Activated gamma-delta T cell treated with Interleukin-2 at 50 U/mL for 16 hours (primary cell): ENCODE measurements at places on chromosomes 1 and 21.
A peak's percentile ranks its signal among the peaks of the same experiment; 100 is the strongest.

- no peak for DNase-seq
These were observed 15.7 kb upstream of the PKP1 start for GRCh38 chr1:201267481-201268229.

- no peak for DNase-seq
These were observed 33.5 kb downstream of the SYF2 start for GRCh38 chr1:25198663-25199252.

GRCh38 chr1:51313961-51314777 is 16.2 kb downstream of the TTC39A start:
- no peak for DNase-seq

DNA sequence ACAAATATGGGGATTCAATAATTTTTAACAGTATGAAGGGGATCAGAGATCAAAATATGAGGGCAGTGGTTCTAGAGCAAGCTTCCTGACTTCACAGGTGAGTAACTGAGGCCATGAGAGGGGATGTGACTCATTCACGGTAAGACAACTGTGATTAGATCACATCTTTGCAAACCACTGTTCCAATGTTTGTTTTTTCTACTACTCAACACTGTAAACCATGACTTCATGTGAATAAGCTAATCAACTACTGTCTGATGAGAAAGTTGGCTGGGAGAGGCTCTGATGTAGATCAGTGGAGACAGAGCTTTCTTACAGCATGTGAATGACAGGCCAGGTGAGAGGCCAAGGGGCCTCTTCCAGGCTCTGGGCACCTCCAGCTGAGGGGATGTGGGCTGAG is 84.7 kb downstream of the BRINP2 start:
- no peak for DNase-seq

DNA sequence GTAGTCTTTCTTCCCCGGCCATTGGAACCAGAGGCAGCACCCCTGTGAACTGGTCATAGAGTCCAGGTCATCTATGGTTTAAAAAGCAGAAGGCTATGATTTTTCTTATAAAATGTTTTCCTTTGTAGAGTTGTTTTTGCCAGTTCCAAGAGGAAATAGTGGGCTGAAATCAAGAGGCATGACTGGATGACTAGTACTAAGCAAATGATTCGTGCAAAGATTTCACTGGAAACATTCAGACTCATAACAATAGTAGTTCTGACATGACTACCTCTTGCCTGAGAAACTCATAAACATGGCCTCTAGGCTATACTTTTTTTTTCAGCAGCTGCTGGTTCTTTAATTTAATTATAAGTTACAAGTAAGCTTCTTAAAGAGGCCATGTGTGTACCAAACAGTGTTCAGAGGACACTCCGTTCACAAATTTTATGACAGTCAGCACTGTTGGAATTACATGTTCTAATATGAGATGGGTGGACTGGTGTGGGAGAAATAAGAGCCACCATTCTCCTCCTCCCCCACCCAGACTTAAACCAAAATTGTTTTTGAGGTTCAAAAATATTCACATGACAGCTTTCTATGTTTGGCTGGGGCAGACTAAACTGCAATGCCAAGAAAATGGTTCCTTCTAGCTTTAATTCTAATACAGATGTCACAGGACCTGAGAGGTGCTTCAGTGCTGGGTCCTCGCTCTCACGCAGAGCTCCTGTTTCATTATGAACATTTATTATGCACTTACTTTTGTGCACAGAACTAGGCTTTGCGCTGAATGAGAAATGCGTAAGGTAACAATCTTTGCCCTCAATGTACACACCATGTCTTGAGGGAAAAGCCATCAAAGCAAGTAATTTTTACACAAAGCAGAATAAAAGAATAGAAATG is 147.5 kb downstream of the ZC3H11B start:
- no peak for DNase-seq

DNA sequence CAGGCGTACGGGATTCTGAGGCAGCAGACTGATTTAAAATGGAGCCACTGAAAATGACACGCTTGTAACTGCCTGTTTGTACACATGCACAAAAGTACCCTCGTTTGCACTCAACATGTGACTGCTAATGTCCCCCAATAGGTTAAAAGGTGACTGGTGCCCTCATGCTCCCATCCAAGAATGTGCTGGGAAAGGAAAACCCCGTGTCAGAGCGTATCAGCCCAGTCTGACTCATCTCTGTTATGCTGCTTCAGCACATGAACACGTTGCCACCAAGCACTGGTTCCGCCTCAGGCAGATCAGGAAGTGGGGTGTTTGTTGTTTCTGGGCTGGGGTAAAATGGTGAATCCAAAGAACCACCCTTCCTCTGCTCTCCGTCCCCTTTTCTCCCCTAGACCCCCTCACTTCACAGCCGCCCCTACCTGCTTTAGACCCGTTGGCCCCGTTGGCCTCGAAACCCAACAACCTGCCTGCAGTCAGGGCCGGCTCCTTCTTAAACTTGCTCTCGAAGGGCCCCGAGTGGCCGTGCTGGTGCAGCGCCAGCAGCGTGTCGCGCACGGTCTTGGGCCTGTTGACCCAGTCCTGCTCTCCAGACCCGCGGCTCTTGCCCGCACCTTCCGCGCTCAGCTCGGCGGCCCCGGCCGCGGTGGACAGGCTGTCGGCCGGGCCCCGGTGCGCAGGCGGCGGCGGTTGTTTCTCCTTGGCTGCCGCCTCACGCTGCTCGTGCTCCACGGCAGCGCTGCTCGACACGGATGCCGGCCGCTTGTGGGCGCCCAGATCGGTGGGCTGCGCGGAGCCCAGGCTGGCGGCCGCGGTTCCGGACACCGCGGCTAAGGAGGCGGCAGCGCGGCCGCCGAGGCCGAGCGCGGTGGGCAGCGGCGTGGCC is 1.7 kb downstream of the IRF2BP2 start:
- peak; percentile 75 for DNase-seq

GRCh38 chr1:71780681-71781080 is 501.7 kb downstream of the NEGR1 start:
- DNase-seq = no peak

DNA sequence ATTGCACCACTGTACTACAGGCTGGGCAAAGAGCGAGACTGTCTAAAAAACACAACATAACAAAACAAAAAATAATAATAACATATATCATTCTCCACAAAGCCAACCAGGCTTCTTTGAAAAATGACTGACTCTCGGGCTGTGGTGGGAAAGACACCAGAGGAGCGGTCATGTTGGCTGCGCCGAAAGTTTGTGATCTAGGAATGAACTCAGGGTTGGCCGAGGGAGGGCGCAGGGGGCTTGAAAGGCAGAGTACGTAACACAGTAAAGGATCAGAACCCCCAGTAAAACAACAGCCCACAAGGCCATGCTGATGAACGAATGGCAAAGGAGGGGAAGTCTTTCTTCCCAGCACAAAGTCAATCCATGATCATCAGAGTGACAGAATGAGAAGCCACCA is 4.7 kb downstream of the SLC35E2B start:
- DNase-seq = no peak

- no peak for DNase-seq
These were observed 19.8 kb upstream of the PRDM16 start for GRCh38 chr1:3049164-3049563.

DNA sequence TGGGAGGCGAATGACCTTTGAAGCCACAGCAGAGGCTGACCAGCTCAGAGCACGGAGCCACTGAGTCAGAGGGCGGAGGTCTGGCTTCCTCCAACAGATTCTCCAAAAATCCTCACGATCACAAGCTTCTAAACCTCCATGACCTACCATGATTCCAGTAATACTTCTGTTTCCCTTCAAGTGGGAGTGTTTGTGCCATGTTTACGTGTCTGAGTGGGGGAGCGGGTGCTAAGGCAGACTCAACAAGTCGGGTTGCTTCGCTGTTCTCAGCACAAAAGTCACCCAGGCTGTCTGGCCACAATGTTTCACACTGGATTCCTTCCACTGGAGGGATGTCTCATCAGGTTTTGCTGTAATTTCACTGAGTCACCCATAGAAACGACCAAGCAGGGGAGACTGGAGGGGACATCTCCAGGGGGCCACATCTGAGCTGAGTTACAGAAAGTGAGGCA is 86.2 kb downstream of the SLC66A1 start:
- DNase-seq = no peak

DNA sequence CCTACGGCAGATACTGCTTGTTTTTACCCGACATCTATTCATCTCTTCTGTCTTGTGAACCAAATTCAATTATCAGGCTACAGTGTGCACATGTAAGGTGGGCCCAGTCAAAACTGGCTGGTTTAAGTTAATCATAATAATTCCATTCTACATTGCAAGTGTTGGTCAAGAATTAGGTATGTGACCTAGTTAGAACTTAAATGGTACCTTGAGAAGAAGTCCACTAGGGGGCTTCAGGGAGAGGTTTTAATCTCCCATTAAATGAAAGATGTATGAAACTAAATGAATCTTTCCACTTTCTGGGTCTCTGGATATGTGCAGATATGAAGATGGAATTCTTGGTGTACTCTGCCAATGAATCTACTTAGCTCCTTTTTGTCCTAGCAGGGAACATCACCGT is 187.1 kb downstream of the CDC42BPA start:
- no peak for DNase-seq

- DNase-seq = no peak
These were observed 14.1 kb downstream of the DDAH1 start for GRCh38 chr1:85450832-85451231.

DNA sequence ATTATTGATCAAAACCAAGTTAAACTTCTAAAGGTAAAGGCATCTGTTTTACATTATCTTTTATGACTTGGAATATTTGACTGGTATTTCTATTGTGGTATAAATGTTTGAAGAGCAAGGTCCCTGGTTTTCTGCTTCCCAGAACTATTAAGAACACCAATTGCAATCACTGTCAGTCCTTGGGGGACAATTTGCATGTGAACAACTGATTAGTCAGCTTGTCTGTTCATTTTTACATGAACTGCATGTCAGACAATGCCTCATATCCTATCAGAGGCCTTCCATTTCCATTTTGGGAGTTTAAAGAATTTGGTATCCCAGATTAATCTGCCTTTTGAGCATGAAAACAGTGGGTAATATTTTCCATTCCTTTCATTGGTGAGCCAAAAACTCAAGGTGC is 654.9 kb upstream of the USP24 start:
- DNase-seq = no peak

- DNase-seq = no peak
These were observed 10.7 kb downstream of the FOXO6 start for GRCh38 chr1:41371630-41372599.

GRCh38 chr21:29390778-29391177 is 92.1 kb downstream of the BACH1 start:
- DNase-seq = no peak

GRCh38 chr1:51666478-51666877 is 49.6 kb downstream of the OSBPL9 start:
- DNase-seq = no peak

DNA sequence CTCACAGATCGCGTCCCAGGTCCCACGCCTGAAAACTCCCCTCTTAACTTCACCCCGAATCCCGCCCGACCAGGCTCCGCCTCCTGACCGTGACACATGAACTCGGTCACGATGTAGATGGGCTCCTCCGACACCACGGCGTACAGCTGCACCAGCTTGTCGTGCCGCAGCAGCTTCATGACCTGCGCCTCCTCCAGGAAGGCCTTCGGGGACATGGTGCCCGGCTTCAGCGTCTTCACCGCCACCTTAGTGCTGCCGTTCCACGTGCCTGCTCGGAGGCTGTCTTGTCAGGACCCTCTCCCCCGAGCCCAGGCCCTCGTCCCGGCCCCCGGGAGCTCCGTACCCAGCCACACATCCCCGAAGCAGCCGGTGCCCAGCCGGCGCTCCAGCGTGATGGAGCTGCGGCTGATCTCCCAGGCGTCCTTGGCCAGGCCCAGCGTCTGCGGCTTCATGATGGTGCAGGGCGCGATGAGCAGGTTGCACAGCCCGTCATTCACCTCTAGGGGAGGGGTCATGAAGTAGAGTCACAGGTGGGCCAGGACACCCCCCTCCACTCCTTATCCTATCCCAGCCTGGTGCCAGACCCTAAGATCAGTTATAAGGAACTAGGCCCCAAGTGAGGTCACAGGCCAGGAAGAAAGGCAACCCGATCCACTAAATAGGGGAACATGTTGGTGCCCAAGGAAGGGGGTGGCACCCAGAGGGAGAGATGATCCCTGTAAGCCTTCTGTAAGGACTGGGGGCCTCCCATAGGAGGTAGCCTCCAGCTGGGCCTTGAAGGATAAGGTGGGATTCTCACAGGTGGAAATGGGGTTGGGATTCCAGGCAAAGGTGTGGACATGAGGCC is 11.6 kb upstream of the AHDC1 start:
- no peak for DNase-seq

GRCh38 chr1:53129891-53130597 is 12.4 kb downstream of the SLC1A7 start:
- DNase-seq = no peak

- no peak for DNase-seq
These were observed 15.8 kb downstream of the CDA start for GRCh38 chr1:20604678-20605077.

GRCh38 chr1:215526147-215526845 is 40.8 kb upstream of the KCTD3 start:
- no peak for DNase-seq

GRCh38 chr1:160346958-160347357 is 3.8 kb downstream of the NCSTN start:
- DNase-seq = no peak

- no peak for DNase-seq
These were observed 1089.8 kb upstream of the NCAM2 start for GRCh38 chr21:19908390-19908789.

- no peak for DNase-seq
These were observed 993.8 kb upstream of the NCAM2 start for GRCh38 chr21:20004367-20004766.

GRCh38 chr1:213986020-213986924 is 1.5 kb upstream of the PROX1 start:
- DNase-seq = no peak

GRCh38 chr1:68188060-68188538 is 44.2 kb downstream of the WLS start:
- DNase-seq = no peak

DNA sequence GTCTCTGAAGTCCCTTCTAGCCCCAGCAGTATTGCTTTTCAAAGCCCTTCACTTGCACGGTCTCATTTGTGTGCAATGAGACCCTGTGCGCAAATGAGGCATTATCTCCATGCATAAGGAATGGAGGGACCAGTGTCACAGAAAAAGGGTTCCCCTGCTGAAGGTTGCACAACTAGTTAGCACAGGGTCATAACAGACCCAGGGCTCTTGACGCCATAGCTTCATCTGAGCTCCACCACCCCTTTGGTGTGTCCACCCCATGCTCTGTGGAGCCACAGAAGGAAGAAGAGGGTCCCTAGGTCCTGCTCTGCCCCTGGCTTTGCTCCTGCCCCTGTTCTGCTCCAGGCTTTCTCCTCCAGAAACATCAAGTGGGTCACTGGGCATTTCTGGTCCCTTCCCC is 12.6 kb downstream of the SH2D2A start:
- no peak for DNase-seq

DNA sequence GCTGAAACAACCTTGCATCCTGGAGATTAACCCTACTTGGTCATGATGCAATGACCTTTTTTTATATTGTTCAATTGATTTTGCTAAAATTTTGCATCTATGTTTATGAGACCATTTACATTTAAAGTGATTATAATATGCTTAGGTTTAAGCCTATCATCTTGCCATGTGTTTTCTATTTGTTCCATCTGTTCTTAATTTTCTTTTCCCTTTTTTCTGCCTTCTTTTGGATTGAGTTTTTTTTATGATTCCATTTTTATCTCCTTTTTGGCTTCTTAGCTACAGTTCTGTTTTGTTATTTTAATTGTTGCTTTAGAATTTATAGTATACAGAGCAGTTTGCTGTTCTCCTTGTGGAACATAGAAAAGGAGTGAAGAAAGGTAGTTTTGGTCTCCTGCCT is 385.1 kb upstream of the USP24 start:
- DNase-seq = no peak

GRCh38 chr1:29835874-29836273 is 599.6 kb downstream of the PTPRU start:
- no peak for DNase-seq

- DNase-seq = no peak
These were observed 7.5 kb downstream of the COL9A2 start for GRCh38 chr1:40309374-40310128.
